ENCODE measurements at places on chromosomes 4 and X. TPM values are rescaled to one million over a fixed set of nuclear protein-coding genes. Genes with fewer than 3 reads are reported as not detected.

- no peak for DNase-seq
Measured at GRCh38 chr4:164368894-164369293, 385.0 kb upstream of the SMIM31 start.

GRCh38 chrX:155544881-155545280, 67.9 kb downstream of the TMLHE start:
- no peak for DNase-seq

DNA sequence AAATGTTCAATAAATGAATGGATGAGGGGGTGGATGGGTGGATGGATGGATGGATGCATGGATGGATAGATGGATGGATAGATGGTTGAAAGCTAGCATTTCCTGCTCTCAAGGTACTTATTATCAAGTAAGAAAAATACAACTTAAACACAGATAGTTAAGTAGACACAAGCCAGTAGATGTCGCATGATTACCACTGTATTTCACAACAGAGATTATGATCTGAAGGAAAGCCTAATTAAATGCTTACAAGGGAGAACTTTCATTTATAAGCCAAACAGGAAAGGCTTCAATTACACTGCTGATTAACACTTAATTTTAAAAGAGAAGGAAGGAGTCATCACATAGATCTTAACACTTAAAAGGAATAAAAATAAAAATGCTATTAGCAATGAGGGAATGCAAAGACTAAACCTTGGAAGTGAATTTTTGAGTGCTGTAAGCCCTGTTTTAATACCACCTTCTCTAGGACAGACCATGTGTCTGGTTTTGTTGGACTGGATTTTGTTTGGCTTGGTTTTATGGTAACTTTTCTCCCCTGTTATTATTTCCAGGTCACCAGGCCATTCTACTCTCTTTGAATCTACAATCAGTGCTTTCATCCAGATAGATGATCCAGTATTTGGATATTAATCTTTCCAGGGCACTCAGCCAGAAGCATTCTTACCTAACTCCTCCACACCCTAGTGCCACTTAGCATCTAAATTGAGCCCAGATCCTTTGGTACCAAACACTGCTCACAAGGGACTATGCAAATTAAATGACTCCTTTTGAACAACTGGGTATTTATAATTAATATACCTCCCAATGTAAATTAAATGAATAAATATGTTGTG, 75.5 kb upstream of the SLC39A8 start:
- DNase-seq = no peak

DNA sequence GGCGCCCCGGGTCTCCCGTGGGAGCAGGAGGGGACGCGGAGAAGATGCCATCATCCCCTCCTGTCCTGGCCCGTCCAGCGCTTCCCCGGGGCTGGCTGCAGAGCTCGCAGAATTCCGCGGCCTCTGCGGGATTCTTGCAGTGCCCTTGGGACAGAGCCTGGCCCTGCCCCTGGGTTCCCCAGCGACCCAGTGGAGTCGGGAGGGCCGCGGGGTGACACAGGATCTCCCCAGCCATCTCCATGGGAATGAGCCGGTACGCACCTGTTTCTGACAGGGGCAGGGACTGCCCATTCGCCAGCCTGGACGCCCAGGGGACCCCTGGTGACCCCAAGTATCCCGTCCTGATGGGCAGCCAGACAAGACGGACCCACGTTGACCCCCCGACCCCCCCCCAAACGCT, 482 bp downstream of the FAM9C start:
- no peak for DNase-seq

DNA sequence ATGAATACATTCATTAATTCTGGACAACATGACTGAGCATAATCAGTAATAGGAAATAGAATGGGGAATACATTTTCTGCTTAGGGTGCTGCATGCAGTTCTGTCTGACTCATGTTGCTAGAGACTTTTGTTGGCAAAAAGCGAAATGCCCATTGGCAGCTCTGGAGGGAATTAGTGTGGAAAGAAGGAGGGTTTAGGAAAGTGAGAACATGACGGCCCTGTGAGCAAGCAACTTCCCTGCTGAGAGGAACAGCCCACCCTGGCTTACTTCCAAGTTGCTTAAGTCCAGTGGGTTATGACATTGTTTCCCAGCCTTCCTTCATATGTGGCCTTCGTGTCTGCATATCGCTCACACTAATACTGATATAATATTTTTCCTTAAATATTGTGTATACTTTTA, 13.8 kb downstream of the MAD2L1 start:
- DNase-seq = peak; percentile 70

DNA sequence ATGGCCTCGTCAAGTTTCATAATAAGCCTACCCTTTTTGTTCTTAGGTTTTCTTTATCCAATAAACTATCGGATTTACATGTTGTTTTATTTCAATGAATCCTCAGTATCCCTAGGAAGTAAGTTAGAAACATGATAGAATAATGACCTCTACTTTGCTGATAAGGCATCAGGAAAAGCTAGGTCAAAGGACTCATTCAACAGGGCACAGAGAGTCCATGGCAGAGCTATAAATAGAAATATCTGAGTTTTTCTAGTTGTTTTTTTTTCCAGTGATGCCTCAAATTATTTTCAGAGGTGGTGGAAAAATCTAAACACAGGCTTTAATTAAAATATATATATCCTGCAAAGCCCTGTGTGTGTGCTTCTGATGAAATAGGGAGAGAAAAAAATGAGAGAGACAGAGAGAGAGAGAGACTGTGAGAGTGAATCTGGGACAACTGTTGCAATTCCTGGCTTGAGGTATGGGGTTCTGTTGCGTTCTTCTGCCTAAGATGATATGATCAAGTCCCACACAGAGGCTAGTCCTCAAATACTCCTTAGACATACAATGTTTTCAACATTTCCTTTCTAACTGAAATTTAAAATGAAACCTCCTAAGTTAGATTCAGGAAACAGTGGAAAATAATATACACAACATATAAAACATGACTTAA, 139.9 kb downstream of the HDX start:
- peak; percentile 26 for DNase-seq

DNA sequence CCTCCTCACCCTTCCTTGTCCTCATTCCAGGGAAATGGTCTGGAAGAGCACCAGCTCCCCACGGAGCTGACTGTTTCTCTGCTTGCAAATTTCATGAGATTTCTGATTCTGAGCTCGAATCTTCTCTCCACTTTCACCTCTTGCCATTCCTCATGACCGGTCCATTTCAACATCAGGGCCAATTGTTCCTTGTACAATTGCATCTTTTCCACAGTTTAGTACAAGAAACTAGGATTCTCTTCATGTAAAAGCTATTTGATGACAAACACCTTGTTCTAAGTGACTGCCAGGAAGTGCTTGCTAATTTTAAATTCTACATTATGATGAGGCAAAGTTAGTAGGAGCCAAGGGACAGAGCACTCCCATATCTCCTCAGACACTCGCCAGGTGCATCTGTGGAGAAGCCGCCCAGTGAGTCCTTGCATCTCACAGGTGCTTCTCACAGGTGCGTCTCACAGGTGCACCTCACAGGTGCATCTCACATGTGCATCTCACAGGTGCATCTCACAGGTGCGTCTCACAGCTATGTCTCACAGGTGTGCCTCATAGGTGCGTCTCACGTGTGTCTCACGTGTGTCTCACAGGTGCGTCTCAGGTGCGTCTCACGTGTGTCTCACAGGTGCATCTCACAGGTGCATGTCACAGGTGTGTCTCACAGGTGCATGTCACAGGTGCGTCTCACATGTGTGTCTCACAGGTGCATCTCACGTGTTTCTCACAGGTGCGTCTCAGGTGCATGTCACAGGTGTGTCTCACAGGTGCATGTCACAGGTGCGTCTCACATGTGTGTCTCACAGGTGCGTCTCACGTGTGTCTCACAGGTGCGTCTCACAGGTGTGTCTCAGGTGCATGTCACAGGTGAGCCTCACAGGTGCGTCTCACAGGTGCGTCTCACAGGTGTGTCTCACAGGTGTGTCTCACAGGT, 3.0 kb upstream of the PDE6B start:
- DNase-seq = no peak

DNA sequence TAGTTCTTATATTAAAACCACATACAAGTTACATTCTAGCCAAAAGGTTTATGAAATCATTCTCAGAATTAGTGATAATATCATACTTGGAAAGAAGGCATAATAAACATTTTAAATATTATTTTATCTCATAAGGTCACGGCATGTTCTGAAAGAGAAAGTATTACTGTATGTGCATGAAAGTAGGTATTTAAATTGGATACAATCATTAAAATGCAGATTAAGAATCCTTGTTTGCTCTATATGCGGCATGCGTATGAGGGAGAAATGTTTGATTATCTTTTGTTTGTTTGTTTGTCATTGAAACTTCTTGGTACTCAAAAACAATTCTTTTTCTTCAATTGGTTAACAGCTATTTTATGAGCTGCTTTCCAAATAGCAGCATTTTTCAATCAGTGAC, 183.9 kb upstream of the TLL1 start:
- DNase-seq = no peak

- DNase-seq = no peak
Measured at GRCh38 chr4:83753260-83753659, 217.4 kb downstream of the GPAT3 start.

DNA sequence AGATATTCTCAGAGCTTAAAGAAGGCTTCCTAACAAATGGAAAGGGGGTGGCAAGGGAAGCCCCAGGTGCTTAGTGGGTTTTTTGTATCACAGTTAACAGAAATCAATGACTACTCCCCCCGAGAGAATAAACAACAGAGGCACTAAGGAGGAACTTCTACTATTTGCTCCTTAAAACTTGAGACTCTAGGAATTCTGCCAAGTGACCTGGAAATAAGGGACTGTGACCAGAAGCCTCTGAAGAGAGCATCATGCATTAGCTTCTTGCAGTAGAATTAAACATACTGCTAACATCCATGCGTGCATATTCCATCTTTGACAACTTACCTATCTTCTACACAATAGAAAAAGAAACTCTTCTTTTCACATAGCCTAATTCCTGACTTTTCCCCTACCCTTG, 86.8 kb downstream of the CAMK2D start:
- no peak for DNase-seq

- DNase-seq = no peak
Measured at GRCh38 chrX:148865277-148866210, 365.1 kb downstream of the AFF2 start.

GRCh38 chr4:186170966-186171365, 20.4 kb upstream of the CYP4V2 start:
- no peak for DNase-seq

- DNase-seq = no peak
Measured at GRCh38 chr4:2866891-2867290, 23.2 kb downstream of the ADD1 start.

DNA sequence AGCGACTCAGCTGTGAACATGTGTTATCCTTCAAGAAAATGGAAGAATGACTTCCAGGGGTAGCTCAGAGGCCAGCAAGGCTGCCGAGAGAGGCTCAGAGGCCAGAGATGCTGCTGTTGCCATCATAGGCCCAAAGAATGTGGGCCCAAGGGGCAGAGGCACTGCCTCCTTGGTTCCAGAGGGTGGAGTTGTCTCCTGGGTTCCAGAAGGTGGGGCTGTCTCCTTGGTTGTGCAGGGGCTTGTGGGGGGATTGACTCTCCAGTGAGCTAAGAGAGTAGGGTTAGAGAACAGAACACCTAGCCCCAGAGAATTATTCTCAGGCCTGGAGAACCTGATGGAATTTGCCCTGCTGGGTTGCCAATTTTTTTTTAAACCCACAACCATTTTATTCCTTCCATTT, 62.6 kb downstream of the DGKK start:
- DNase-seq = no peak

GRCh38 chr4:90486346-90486745, 359.2 kb downstream of the CCSER1 start:
- DNase-seq = no peak

- DNase-seq = no peak
Measured at GRCh38 chr4:80852061-80852460, 178.4 kb upstream of the BMP3 start.

GRCh38 chr4:24212642-24213041, 322.8 kb upstream of the PPARGC1A start:
- DNase-seq = no peak

DNA sequence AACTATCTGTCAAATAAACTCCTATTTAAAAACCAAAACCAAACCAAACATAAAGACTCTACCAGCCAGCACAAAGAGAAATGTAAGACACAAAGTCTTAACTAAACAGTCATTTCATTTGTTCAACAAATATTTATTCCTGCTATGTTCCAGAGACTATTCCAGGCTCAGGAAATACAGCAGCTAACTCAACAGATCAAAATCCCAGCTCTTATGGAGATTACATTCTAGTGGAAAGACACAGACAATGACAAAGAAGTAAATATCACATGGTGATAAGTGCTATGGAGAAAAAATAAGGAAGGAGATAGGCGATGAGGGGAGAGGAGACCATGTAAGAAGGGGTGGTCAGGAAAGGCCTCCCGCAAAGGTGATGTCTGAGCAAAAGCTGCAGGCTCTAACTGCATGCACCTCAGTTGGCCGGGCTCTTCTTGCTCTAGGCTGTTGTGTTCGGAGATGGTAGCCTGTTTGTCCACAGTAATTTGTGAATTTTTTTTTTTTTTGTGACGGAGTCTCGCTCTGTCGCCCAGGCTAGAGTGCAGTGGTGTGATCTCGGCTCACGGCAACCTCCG, 15.1 kb downstream of the PPEF1 start:
- no peak for DNase-seq

DNA sequence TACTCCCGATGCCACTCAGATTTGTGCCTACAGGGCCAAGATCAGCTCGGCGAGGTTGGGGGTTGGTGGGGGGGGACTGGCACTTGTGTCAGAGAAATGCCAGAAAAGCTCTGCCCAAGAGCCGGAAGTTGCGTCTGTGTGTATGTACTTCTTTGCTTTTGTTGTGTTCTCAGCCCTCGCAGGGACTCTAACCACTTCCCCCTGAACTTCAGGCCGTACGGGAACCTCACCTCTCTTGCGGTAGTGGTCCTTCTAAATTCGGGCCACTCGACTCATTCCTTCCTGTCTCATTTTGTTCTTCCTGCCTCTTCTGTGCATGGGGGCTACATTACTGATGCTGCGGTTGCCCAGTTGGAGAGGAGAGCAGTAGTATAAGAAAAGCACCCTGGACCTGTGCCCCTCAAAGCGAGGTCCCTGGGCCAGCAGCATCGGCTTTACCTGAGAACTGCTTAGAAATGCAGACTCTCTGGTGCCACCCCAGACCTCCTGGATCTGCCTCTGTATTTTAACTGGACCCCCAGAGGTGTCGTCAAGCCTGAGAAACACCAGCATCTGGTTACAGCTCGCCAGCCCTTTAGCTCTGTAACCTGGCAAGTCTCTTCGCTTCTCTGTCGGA, 146.3 kb upstream of the RPS6KA3 start:
- no peak for DNase-seq

GRCh38 chrX:31201503-31201902, 129.7 kb upstream of the FTHL17 start:
- no peak for DNase-seq

DNA sequence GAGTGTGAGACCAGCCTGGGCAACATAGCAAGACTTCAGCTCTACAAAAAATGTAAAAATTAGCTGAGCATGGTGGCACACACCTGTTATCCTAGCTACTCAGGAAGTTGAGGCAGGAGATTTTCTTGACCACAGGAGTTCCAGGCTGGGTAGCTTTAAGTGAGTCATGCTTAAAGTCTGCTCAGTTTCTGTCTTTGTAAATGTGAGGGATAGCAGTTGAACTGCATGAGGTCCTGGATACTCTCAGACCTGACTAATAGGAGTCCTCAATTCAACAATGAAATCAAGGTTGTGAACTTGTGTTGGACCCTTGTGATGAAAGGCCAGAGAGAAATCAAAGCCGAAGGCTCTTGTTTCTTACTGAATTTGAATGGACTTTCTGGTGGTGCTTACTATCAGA, 45.2 kb downstream of the STARD8 start:
- no peak for DNase-seq

The GPR82 gene
- polyA plus RNA-seq = 0.12 TPM

The LRRC66 gene
- polyA plus RNA-seq = 0.82 TPM

The PPAT gene
- 12.4 TPM for polyA plus RNA-seq

The TRPC5OS gene
- 0.23 TPM for polyA plus RNA-seq

The PNMA3 gene
- polyA plus RNA-seq = 0.41 TPM

The SAGE1 gene
- polyA plus RNA-seq = not detected

The ZNF157 gene
- 0.32 TPM for polyA plus RNA-seq

The SSX2B gene
- not detected for polyA plus RNA-seq

All from muscle of back (tissue), 13 donors.